ENCODE measurements at places on chromosomes 11 and 22. TPM values are rescaled to one million over a fixed set of nuclear protein-coding genes. Genes with fewer than 3 reads are reported as not detected.

- DNase-seq = peak; percentile 88
Observed at GRCh38 chr11:103433386-103434072, 324.3 kb downstream of the DYNC2H1 start.

- no peak for DNase-seq
Observed at GRCh38 chr11:82194521-82194920, 539.1 kb downstream of the FAM181B start.

- no peak for DNase-seq
Observed at GRCh38 chr11:115452241-115452640, 52.0 kb downstream of the CADM1 start.

GRCh38 chr11:72069787-72070251 lies 10.5 kb downstream of the NUMA1 start:
- DNase-seq = peak; percentile 90

- no peak for DNase-seq
Observed at GRCh38 chr22:24744638-24745037, 29.9 kb downstream of the PIWIL3 start.

GRCh38 chr11:111634981-111635705 lies 32.9 kb downstream of the SIK2 start:
- DNase-seq = peak; percentile 80

DNA sequence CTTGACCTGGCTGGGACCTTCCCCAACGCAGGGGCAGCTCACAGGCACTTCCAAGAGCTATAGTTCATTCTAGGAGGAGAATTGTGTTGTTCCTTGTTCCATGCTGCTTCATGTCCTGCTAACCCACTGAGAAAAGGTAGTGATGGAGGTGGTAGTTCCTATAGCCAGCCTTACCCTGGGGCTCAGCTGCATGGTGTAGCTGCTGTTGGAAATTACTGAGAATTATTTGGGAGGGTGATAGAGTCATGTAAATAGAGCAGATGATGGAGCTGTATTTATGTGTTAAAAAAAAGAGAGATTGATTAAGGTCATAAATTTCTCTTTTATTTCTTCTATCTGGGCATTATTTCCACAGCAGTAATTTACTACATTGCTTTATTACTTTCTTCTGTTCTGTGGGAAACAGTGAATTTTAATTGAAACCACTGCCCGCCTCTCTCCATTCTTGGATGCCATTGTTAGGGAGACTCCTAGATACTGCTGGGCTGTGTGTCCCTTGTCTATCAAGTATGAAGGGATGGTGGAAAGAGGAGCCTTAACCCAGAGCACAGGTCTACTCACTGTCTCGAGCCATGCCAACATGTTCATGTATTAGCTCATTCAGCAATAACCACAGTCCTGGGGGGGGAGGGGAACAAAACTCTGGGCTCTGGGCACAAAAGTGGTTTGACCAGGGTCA lies 309.2 kb downstream of the FAT3 start:
- DNase-seq = no peak

GRCh38 chr11:3700410-3700809 lies 29.2 kb upstream of the CHRNA10 start:
- DNase-seq = no peak

DNA sequence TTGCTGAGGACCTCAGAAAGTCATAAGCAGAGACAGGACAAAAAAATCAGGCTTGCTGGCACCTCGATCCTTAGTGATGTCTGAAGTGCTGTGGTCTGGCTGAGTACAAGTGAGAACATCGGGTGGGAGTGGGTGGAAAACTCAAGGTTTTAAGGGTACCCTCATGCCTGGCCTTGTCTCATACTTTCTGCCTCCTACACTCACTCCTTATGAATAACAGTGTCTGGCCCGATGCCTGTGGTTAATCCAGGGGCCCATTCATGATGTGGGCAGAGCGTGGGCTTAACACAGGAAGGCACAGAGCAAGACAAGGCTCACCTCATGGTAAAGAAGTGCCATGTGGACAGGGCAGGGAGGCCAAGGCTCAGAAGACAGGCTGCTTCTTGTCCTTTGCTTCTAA lies 11.0 kb upstream of the UCP3 start:
- no peak for DNase-seq

GRCh38 chr11:44674809-44675208 lies 52.0 kb upstream of the TSPAN18 start:
- no peak for DNase-seq

DNA sequence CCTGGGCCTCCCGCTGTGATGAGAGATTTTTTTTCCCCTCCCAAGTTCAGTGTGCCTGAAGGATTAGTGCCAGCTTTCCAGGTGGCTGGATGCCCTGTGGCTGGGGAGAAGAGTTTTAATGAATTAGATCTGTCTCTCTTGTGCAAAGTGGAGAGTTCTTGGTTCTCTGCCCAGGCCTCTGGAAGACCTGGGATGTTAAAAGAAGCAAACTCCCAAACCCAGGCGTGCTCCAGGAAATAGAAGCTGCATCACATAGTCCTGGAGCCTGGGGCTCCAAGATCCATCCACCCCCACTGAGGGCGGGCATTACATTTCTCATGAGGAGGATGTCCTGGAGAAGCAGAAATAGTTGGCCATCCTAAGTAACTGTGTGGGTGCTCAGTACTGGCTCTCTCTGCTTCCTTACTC lies 30.6 kb downstream of the SDHAF2 start:
- DNase-seq = no peak

DNA sequence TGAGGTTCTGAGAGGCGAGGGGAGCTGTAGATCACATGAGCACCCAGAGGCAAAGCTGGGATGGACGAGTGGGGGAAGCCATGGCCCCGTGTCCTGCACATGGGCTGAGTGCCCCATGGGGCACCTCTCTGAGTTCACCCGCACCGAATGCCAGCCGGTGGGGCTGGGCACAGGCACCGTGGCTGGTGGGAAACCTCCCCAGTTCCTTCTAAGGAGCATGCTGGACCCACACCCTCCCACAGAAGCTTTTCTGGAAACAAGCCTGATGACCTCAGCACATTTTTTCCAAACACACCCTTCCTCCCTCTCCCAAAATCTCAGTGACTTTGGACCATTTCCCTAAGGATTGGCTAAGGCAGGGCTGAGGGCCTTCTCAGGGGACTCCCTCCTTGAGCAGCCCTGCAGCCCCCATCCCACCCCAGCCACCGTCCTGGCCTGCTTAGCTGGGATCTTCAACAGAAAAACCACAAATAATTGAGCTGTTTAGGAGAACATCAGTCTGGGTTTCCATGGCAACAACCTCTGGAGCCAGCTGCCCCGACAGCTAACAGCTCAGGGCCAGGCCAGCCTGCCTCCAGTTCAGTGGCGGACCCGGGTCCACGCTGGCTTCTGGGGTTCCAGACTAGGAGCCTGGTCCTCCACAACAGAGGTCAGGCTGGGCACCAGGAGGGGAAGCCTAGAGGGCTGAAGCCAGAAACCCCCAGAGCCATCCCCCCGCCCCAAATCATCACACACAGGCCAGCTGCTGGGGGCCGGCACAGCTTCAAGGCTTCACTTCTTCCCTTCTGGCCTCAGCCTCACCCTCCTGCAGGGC lies 18.1 kb upstream of the LINC01488 start:
- peak; percentile 51 for DNase-seq

DNA sequence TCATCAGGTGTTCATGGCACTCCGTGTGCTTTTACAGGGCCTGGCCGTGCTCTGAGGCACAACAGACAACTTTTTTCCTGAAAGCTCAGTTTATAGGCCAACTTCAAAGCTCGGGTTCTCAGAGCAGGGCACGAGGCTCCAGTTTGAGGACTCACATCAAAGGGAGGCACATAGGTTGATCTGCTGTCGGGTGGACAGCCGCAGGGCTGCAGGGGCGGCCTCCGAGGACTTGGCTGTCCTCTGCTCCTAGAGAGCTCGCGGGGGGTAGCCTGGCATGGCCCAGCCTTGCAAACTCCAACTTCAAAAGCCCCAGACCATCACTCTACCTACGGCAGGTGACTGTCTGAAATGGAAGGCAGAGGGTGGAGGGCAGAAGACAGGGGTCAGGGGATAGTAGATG lies 31.6 kb downstream of the C11orf58 start:
- no peak for DNase-seq

DNA sequence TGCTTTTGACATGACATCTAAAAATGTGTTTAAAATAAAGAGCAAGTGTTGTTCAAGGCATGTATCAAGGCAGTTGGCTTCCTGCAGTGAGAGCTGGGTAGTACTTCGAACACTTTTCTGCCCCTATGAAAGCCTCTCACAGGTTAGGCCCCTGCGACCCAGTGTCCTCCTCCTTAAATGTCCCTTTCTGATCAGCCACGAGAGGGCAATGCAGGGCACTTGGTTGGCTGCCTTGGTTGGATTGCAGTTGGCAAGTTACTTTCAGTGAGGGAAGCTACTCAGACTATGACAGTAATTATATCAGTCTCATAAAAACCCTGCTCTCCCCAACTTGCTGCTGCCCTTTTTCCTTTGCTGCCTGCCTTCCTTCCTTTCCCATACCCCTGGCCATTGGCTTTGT lies 743.8 kb downstream of the NTM start:
- peak; percentile 67 for DNase-seq

DNA sequence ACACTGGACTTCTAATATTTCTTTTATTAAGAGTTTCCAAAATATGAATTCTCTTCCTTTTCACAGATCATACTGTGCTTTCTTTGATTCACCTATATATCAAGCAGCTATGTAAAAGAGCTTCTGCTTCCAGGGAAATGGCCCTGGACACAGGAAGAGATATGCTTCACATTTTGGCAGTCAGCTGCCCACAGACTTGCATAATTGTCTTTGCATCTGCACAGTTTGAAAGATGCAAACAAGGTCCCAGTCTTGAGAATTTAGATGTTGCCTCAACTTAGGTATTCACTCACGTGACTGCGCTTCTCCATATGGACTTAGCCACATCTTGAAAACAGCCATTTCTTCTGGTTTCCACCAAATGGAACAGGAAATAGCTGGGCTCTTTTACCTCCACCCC lies 92.3 kb upstream of the POU2AF2 start:
- DNase-seq = no peak

- peak; percentile 43 for DNase-seq
Observed at GRCh38 chr11:133928628-133929059, 28.1 kb downstream of the IGSF9B start.

DNA sequence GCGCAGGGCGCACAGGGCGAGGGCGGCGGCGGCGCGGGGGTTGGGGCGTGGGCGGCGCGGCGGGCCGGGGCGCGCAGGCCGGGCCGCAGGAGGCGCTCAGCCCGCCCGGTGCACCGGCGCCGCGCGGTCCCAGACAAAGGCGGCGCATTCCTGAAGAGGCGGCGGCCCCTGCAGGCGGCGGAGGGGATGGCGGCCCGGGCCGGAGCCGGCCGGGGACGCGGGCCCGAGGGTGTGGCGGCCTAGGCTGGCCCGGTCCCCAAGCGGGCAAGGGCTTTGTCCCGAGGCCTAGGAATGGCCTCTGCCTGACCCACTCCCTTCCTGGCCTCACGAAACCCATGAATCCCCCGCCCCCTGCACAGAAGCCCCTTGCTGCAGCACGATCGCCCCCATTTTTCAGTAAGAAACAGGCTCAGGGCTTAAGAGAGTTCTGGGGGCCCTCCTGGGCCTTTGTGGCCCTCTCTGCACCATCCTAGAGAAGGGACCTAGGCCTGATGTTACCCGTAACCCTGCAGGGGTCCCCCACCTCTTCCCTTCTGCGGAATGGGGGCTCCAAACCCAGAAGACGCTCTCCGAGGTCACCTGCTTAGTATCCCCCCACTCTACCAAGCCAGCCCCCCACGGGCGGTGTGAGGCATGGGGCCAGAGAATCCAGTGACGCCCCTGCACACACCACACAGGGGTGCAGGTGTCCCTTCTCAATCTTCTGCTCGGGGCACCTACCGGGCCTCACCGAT lies at the start of gene RTN4R:
TSS of gene RTN4R (minus strand) at position 40 of the 734 bp plus-strand sequence. CDS start 226 bp downstream, outside the sequence.
- peak; percentile 25 for DNase-seq

P4HA3 gene
- total RNA-seq = 7.7 TPM

MB gene
- total RNA-seq = 2.3 TPM

EMID1 gene
- total RNA-seq = not detected

KIRREL3 gene
- total RNA-seq = 1.2 TPM

OR2AG2 gene
- total RNA-seq = 0.84 TPM
